ENCODE measurements at places on chromosomes 2 and 18.

DNA sequence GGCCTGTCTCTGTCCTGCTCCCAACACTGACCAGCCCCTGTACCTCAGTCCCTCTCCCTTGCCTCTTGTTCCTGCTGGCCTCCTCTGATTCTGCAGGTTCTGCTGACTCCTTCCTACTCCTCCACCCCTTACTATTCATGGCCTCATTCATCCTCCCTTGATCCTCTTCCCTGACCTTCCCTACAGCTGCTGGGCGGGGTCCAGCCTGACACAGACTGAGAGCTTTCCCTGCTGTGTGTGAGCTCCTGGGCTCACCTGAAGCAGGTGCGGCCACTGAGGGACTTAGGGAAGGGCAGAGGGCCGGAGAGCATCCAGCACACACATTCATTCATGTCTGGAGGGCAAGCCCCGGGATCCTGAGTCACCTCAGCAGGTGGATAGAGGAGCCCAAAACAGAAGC lies 185.6 kb downstream of the CTIF start:
- no peak for DNase-seq

- no peak for DNase-seq
These were observed 373.1 kb upstream of the FANCL start for GRCh38 chr2:58614219-58614618.

- DNase-seq: no peak
These were observed 35.4 kb upstream of the GPR17 start for GRCh38 chr2:127610561-127610960.

GRCh38 chr2:160388464-160389263 lies 104.9 kb downstream of the RBMS1 start:
- DNase-seq: no peak

DNA sequence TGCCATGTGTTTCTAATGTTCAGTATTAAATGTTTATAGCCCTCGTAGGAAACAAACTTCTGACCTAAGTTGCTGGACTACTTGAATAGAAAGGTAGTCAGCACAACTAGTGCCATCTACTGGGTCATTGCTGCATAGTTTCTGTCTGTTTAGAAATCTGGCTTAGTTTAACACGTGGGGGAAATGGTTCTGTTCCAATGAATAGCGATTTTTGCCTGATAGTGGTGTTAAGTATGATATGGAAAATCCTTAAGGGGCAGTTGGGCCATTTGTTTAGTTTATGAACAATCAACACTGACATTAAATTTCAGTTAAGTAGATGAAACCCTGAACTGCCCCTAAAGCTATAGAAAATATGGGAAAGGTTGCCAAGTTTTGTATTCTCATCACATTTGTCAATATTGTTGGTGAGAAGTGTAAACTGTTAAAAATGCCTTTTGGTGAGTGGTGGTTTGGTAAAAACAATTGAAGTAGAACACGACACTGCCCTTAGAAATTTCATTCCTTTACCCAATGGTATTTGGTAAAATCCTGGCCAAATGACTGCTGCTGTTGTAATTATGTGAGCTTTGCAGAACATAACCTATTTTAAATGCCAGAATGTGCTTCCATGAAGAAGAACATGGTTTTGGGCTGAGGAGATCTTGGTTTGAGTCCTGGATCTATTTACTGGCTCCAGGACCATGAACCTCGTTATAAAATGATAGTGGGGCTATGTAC lies 13.2 kb downstream of the NABP1 start:
- DNase-seq: peak; percentile 76

DNA sequence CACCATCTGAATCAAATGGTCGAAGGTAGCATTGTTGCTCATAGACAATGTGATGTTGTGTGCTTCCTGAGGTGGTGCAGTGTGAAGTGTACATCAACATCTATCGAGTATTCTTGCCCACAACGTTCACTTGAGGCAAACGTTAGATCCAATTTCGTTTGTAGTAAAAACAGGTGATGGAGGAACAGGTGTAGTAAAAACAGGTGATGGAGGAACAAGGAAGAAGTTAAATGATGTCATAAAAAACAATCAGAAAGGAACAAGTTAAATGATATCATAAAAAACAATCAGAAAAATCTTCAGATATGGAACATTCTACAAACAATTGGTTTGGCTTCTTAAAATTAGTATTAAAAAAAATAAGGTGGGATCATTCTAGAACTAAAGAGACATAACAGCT lies 11.3 kb downstream of the WDR7 start:
- peak; percentile 53 for DNase-seq

GRCh38 chr2:174844295-174844708 lies 80.0 kb upstream of the CHRNA1 start:
- no peak for DNase-seq

DNA sequence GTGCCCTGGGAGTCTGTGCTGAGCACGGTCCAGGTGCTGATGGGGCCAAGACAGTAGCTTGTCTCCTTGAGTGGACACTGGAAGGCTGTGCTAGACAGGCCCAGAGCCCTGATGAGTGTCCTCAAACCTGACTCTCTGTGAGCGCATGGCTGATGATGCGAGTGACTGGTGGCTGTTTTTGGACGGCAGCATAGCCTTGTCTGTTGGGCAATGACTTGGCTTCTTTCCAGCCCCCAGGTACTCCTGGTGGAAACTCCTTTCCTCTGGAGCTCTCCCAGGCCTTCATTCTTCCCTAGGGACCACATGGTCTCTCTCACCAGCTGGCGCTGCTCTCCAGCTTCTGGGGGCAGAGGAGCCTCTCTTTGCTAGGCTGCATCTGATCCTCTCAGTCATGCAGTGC lies 207.6 kb upstream of the SMIM21 start:
- peak; percentile 33 for DNase-seq

GRCh38 chr2:171345971-171346722 lies 87.6 kb downstream of the METTL8 start:
- peak; percentile 86 for DNase-seq

DNA sequence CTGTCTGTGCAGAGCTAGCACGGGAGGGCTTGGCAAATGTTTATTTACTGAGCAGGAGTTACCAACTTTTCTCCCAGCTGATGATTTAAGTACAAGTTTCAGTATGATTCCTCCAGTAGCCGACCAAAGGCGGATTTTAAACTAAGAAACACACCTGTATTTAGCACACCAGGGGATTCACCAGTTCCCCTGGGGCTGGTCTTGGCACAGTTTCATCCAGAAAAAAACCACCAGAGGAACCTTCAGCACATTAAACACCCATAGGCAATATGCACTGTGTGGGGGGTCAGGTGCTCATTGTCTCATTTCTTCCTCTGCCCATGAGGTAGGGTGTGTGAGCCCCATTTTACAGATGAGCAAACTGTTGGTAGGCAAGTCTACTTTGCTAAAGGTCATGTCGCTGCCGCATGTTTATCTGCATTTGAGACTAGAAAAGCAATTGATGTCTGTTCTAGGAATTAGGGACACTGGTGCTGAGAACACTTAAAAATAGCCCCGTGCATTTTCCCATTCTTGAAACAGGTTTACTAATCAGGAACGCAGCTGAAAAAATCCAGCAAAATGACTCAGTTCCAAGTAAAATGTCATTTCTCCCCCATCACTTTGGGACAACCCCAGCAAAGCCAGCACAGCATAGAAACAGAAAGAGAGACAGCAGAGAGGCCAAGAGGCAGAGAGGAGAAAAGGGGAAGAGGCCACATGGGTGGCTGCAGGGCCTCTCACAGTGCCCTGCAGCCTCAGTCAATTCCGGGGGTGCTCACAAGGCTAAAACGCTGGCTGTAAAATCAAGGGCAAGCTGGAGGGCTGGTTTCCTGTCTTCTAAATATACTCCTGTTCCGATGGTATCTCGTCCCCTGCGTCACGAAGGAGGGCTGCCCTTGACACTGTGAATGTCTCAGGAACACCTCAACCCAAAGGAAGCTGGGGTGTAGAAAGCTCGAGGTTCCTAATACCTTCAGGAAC lies 166.8 kb upstream of the ID2 start:
- no peak for DNase-seq

DNA sequence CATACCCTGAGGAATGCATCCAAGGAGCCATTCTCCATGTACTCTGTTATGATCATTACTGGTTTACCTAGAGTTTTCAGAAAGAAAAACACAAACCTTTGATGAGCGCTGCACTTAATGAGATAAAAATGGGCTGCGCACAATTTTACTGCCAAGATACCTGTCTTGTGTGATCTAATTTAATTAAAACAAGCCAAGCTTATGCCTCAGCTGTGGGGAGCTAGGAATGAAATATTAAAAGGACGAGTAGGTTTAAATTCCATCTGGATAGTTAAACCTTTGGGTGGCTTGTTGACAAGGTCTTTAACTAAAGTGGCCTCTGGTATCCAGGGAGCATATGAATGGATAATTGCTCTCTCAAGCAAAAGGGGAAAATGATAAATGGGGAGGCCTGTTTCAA lies 135.0 kb downstream of the EPHA4 start:
- no peak for DNase-seq

DNA sequence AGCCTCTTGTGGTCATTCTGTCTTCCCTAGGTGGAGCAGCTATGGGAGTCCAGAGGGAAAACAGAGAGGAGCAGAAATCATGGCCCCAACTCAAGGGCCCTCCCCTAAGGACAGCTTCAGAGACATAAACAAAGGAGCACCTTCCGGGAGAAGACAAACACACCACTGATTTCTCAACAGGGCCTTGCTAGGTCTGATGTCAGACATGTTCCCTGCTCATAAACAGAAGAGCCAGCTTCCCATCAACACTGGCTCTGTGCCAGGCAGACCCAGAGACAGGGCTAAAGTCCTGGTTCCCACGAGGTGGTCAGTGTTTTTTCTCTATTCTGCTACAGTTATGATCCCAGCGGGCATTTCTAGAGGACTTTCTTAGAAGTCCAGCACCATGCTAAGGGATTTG lies 19.3 kb downstream of the CXCR2 start:
- DNase-seq: no peak

GRCh38 chr2:42050010-42050702 lies 2.3 kb downstream of the PKDCC start:
- no peak for DNase-seq

- no peak for DNase-seq
These were observed 22.5 kb downstream of the THNSL2 start for GRCh38 chr2:88192613-88193012.

DNA sequence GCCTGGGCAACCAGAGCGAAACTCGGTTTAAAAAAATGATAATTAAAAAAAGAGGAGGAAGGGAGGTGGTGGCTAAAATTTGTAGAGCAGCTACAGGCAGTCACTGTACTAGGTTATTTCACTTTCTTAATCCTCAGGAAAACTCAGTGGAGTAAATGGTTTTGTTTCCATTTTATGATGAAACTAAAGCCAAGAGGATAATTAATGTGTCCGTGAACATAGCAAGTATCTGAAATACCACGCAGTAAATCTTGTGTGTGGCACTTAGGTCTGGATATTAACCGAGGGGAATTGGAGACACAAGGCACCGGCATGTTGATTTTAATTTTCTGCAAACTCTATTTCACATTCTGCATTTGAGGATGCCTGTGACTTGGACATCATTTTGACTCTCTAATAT lies 14.5 kb downstream of the SH3BP4 start:
- DNase-seq: no peak

DNA sequence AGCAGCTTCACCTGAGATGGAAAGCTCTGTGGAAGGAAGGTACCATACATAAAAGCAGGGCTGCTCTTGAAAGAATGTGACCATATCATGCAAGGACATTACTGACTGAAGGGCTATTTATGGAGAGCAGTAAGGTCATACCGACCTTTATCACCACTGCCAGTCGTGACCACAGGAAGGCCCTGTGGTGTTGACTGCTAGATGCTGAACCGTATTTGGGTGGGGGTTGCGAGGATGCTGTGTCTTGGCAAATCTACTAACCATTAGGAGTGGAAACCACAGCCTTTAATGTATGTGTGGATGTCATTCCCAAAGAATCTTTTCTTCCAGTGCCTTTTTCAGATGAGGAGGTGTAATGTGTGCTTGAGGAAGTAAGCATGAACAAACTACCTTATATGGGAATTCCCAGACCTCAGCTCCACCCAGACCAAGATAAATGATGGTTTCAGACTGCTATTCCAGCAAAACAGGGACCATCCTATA lies 60.8 kb downstream of the LIMS1 start:
- no peak for DNase-seq

GRCh38 chr18:23141104-23141999 lies 6.1 kb downstream of the CABLES1 start:
- no peak for DNase-seq

DNA sequence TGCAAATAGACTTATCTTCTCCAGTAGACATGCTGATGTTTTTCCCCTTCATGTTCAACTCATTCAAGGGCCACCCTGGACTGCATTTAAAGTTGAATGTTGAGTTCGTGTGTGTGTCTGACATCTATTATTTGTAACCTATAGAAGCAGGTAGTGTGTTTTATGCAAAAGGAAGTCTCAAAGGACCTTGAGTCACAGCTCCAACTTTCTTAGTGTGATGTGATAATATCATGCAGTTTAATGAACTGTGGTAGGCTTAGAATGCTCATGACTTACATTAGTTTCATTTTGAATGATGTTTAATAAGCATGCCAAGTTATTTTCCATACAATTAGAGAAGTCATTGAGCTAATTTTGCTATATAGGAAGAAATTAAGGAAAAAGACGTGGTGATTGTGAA lies 67.9 kb downstream of the CERS6 start:
- no peak for DNase-seq

DNA sequence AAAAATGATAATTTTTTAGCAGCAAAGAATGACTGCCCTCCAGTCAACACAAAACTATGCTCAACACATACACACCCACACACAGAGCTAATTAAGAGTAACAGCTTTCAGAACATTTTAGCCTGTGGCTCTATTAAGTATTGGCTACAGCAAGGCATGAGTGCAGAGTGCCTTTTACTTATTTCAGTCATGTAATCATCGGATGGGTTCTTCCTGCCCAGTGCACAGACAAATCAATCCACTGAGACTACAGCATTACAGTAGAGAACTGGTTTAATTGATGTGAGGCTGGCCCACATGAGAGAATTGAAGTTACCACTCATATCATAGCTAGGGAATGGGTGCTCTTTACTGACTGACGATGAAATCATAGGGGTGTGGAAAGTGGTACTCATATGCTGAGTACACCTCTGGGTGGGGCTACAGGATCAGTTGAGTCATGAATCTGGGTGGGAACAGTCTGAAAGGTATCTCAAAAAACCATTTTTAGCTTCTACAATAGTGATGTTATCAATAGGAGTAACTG lies 241.0 kb downstream of the FSIP2 start:
- no peak for DNase-seq

DNA sequence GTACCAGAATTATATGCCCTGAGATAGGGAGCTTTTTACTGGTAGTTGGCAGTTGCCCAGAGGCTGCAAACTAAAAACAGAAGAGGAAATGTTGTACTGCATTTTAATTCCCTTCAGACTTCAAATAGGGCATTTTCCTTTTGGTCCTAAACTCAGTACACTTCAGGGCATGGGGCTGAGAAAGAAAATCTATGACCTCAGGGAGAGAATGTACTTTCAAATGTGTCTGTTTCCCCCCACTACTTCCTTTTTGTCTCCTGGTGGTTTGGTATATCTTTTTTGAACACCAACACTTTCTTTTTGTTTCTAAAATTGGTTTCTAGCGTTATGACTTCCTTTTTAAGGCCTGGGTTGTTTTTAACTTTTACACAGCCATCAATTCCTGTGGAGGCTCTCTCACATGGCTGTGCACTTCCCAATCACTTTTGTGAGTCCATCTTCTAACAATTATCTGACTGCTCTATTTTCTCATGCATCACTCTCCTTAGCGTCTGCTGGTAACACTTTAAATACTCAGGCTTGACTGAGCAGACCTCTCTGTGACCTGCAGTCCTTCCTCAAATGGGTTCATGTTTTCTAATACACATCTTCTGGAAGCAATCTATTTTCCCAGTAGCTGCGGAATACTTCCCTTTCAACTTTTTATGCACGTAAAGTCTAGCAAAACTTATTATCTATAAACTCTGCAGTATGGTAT lies 596.0 kb downstream of the LRP1B start:
- no peak for DNase-seq

Data from NCI-H526 (cell line).